Cortex of kidney (tissue), 1 donor: ENCODE measurements at places on chromosomes 1 and 21.

DNA sequence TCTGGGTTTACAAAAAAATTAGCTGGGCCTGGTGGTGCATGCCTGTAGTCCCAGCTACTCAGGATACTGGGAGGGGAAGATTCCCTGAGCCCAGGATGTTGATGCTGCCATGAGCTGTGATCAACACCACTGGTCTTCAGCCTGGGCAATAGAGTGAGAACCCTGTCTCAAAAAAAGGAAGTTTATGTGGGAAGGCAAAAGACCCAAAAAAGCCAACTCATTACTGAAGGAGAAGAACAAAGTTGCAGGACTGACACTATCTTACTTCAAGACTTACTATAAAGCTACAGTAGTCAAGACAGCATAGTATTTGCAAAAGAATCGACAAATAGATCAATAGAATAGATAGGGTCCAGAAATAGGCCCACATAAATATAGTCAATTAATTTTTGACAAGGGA, 9.2 kb upstream of the PTGS2 start:
- DNase-seq = no peak

DNA sequence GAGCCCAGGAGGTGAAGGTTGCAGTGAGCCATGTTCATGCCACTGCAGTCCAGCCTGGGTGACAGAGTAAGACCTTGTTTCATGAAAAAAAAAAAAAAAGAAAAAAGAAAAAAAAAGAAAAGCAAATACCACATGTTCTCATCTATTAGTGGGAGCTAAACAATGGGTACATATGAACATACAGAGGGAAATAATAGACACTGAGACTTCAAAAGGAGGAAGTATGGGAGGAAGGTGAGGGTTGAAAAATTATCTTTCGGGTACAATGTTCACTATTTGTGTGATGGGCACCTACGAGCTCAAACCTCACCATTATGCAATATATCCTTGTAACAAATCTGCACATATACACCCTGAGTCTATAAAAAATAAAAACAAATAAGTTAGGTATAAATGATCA, 6.4 kb downstream of the ITGB3BP start:
- DNase-seq = no peak

DNA sequence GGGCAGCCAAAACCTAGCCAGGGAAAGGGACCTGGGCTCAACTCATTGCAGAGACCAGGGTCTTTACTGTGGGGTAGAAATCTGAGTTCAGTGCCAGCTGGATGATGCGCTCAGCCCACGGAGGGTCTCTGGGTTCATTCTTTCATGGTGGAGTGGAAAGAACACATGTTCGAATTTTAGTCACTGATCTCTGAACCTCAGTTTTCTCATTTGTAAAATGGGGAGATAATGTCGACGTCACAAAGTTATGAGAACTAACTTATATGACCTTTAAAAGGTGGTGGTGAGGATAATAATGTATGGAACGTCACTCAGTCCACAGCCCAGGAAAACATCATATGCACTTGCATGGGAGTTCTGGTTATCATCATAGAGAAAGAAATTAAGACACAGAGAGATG, 1.2 kb upstream of the TAL1 start:
- DNase-seq = no peak

DNA sequence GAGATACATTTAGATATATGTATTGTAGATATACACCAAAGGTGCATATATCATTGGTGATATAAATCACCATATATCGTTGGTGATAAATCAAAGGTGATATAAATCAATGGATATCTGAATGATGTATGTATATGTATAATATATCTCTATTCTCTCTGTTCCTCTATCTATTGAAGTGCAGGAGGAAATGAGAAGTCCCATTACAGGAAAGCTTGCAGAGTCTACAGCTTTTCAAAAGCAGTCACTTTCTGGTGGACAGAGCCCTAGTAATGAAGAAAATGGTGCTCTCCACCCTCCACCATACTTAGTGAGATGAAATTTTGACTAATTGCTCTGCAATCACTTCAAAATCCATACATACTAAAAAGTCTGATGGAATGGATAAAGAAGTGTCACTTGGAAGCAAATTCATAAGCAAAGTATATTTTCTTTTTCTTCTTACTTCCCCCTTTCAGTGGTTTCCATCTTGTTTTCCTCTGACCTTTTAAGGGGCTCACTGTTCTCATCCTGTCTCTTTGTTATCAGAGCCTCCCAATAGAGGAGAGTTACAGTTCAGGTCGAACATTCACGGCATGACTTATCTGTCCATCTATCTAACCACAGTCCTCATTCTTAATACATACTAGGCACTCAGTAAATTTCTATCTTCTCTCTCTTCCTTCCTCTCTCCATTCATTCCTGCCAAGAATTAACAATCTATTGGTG, 227.2 kb downstream of the KCNJ6 start:
- DNase-seq = no peak

- no peak for DNase-seq
Measured at GRCh38 chr1:1115136-1115785, 628 bp downstream of the C1orf159 start.
